ENCODE measurements at places on chromosomes 4 and X.

DNA sequence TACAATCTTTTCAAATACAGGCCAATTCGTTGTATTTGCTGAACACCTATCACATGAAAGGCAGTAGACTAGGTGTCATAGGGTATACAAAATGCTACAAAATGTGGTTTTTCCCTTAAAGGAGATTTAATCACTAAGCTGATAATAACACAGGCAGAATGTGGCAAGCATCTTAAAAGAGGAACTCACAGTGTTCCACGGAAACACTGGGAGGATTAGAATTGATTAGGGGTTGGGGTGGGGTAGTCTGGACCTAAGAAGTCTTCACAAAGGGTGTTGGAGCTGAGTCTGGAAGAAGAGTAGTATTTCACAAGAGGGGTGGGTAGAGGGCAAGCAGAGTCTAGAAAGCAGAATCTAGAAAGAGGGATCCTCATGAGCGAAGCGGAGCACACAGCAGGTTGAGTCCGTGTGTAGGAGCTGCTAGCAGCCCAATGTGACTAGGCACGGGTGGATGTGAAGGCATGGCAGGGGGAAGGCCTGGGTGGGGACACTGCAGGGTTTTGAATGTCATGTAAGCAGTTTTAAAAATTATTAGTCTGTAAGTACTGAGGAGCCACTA is 123.6 kb downstream of the MGST2 start:
- DNase-seq: no peak

- no peak for DNase-seq
Measured at GRCh38 chrX:38262715-38263620, 42.3 kb upstream of the SRPX start.

DNA sequence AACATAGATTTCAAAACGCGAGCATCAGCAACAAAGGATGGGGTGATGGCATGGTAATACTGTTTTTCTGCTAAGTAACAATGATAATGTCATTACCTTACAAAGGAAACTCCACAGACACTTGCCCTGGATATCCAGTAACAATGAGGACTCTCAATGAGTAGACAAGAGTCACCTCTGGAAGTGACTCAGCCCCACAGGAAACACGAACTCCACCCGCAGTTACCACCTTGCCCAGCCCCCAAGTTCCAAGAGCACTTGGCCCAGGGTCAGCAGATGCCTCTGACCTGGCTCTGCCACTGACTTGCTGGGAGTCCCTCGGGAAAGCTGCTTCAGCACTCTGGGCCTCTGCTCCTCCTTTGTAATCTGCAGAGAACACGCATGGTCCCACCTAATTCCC is 110.3 kb upstream of the MAP3K15 start:
- DNase-seq: no peak

GRCh38 chrX:124217304-124218251 is 114.9 kb upstream of the TEX13D start:
- no peak for DNase-seq

GRCh38 chr4:89142691-89143669 is 31.6 kb downstream of the TIGD2 start:
- peak; percentile 26 for DNase-seq
